ENCODE measurements at places on chromosomes 7 and 10.

DNA sequence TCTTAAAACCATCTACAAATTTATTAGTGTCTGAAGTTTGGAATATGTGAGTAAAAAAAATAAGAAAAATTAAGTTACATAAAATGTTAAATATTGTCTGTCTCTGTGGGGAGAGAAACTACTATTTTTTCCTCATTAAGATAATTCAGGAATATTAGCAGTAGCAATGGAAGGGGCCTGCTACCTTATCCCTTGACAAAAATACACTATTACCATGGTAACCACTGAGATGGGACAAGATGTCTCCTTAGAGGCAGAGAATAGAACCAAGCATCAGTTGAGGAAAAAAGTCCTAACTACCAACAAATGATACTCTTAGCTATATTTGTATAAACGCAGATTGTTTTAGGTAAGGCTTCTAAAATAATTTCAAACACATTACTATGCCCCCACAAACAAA, 150.7 kb upstream of the LSM8 start:
- DNase-seq = no peak

- peak; percentile 79 for DNase-seq
These were observed 68.4 kb downstream of the CDC123 start for GRCh38 chr10:12264204-12264940.

- no peak for DNase-seq
These were observed 62.3 kb downstream of the TFPI2 start for GRCh38 chr7:93828260-93828659.

GRCh38 chr7:111437736-111438135, 124.6 kb downstream of the IMMP2L start:
- no peak for DNase-seq

GRCh38 chr10:79137300-79137756, 68.6 kb downstream of the ZMIZ1 start:
- DNase-seq = no peak
